ENCODE measurements at places on chromosomes 1 and 21. TPM values are rescaled to one million over a fixed set of nuclear protein-coding genes. Genes with fewer than 3 reads are reported as not detected.

PLA2G2F gene
- not detected for total RNA-seq

HSD3B1 gene
- total RNA-seq = not detected

DNA sequence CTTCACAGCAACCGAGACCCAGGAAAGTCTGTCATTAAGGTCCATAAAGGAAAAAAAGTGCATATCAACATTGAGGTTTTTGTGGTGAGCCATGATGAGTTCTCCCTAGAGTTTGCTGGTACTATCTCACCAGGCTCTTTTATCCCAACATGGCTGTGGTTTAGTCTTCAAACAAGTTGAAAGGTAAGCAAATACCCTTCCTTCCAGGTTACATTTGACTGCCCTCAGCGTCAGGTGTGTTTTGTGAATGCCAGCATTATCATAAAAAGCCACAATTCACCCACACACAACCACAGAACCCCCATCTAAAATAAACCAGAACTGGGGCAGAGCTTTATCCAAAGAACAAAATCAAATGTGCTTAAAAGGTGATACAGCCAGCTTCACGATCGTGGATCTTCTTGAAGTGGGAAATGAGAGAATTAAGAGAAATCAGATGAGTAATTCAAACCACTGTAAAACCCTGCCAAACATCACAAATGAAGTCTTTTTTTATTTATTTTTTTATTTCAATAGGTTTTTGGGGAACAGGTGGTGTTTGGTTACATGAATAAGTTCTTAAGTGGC is 64.7 kb downstream of the SETD4 start:
- no peaks in the 10 kb centered on the region for H3K36me3 ChIP-seq
- no peaks in the 10 kb centered on the region for H3K4me1 ChIP-seq
- no peaks in the 10 kb centered on the region for H3K27me3 ChIP-seq
- DNase-seq = no peak
- H3K4me3 ChIP-seq = no peak overlapping the region
- H3K27ac ChIP-seq = no peak overlapping the region

DNA sequence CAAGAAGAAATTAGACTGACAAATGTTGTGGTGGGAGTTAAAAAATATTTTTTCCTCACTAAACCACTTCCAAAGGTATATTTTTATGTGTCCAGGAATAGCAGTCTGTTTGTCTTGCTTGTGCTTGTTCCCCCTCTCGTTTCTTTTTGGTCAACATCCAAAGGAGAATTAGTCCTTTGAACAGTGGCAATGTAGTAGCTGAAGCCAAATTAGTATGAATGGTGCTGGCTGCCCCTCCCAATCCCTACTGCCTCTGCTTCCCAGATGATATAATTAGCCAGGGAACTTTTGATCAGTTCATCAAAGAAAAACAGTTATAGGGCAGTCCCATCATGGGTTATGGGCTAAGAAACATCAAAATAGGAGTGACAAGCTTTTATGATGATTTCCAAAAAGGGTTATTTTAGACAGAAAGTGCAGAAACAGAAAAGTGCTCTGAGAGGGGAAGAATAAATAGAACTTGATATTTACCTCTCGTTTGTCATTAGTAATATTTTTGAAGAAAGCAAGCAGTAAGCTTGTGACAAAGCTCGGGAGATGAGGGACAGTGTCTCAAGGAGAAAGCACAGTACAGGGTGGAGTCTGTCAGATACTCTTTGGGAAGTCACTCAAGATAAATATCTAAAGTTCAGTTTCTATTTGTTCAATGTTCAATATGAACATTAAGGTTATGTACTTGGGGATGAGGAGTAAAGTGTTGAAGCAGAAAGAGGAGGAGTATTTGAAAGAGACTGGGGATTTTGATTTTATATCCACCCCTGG is 239.1 kb downstream of the HLX start:
- no peak overlapping the region for H3K4me3 ChIP-seq
- no peak overlapping the region for H3K27ac ChIP-seq
- H3K36me3 ChIP-seq = no peaks in the 10 kb centered on the region

DNA sequence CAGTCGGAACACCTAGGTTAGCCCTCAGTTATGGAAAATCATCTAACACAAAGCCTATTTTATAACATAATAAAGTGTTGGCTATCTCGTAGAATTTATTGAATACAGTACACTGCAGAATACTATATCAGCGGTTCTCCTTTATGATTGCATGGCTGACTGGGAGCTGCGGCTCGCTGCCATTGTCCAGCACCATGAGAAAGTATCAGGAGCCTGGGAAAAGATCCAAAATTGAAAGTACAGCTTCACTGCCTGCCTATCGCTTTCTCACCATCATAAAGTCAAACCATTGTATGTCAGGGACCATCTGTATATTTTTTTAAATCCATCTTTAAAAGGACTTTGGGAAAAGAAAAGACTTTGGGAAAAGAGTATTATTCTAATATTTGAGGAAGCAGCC is 111.9 kb upstream of the RAVER2 start:
- H3K27me3 ChIP-seq = no peaks in the 10 kb centered on the region
- no peaks in the 10 kb centered on the region for H3K4me1 ChIP-seq
- H3K4me3 ChIP-seq = no peak overlapping the region
- DNase-seq = no peak
- H3K36me3 ChIP-seq = peaks cover 34% of the 10 kb centered on the region

DNA sequence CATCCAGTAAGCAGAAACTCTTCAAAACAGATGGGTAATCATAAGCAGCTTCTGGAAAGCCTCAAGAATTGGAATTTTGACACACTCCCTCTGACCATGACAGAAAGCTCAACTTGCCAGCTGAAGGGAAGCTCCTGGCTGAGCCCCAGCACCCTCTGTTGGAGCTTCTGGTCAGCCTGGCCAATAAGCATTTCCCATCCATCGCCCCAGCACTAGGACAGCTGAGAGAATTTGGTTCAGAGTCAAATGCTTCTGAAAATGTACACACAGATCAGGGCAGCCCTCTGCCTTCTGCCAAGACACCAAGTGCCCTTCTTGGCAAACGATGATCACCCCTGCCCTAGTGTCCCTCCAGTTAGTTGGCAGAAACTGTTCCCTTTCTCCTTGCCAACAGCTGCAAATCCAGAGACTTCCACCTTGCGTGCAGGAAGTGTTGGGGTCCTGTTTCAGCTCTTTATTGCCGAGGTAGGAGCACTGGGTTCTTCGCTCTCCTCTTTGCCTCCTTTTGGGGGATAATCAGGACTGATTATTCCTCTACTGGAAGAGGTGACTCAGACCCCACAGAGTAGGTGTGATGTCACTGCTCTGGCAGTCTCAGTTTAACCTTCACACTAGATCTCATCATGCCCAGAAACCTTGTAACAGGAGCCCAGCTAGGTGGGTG is 11.9 kb downstream of the PIGV start:
- H3K36me3 ChIP-seq = peaks cover 4% of the 10 kb centered on the region
- DNase-seq = no peak
- no peaks in the 10 kb centered on the region for H3K27me3 ChIP-seq
- H3K4me1 ChIP-seq = peaks cover 20% of the 10 kb centered on the region

PPFIA4 gene
- 1.7 TPM for total RNA-seq

HSPA6 gene
- total RNA-seq = 2.5 TPM

GRCh38 chr21:30625449-30626165 is 5.2 kb downstream of the KRTAP20-4 start:
- no peak overlapping the region for H3K4me3 ChIP-seq
- no peaks in the 10 kb centered on the region for H3K27me3 ChIP-seq
- no peak for DNase-seq
- H3K4me1 ChIP-seq = no peaks in the 10 kb centered on the region
- H3K27ac ChIP-seq = no peak overlapping the region

HMGCS2 gene
- total RNA-seq = not detected

DNA sequence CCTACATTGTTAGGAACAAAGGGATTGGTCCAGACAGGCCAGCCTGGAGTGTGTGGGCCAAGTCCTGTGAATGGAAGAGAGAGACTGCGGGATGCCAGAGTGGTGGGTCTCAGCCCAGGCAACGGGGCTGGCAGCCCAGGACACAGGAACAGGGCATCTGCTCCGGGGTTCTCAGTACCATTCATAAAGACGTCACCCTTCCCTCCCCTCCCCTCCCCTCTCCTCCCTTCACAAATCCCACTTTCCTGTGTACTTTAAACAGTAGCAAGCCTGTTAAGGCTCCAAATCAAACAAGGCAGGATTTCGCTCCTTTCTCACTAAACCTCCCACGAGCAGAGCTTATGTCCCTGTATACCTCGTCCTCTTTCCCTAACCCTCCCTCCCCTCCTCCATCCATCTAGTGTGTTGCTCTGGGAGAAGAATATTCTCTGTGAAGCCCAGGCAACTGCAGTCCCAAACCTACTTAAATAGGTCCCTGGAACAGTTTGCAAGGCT is 4.2 kb upstream of the PLXNA2 start:
- H3K4me1 ChIP-seq = peaks cover 24% of the 10 kb centered on the region
- H3K4me3 ChIP-seq = no peak overlapping the region
- no peak overlapping the region for H3K27ac ChIP-seq
- no peak for DNase-seq

DNA sequence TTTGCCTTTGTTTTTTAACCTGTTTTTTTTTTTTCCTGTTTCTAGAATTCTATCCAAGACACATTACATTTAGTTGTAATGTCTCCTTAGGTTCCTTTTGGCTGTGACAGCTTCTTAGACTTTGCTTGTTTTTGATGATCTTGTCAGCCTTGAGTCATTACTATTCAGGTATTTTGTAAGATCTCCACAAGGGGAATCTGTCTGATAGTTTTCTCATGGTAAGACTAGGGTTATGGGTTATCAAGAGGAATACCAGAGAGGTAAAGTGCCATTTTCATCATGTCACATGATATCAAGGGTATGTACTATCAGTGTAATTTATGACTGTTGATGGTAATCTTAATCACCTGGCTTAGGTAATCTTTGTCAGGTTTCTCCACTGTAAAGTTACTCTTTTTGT is 99.1 kb upstream of the GFI1 start:
- no peak for DNase-seq
- H3K36me3 ChIP-seq = no peaks in the 10 kb centered on the region
- H3K4me3 ChIP-seq = no peak overlapping the region
- H3K27ac ChIP-seq = no peak overlapping the region
- H3K4me1 ChIP-seq = no peaks in the 10 kb centered on the region

DNA sequence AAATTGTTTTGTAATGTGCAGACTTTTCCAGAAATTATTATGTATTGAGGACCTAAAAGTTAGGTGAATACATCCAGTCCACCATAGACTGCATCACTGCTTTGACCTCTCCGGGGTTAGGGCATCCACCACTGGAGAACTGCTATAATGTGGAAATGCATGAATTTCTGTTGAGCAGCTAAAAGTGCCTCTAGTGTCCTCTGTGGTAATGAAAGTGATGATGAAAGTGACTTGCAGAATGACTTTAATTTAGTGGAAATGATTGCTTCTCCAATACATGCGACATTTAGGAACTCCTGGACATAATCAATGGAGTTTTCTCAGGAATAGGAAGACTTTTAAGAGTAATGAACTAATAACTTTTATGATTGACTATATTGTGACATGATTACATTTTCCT is 170.8 kb downstream of the LBR start:
- H3K4me3 ChIP-seq = no peak overlapping the region
- H3K4me1 ChIP-seq = no peaks in the 10 kb centered on the region
- no peak for DNase-seq
- no peak overlapping the region for H3K27ac ChIP-seq

- no peaks in the 10 kb centered on the region for H3K27me3 ChIP-seq
- no peak for DNase-seq
- H3K27ac ChIP-seq = no peak overlapping the region
- no peak overlapping the region for H3K4me3 ChIP-seq
- no peaks in the 10 kb centered on the region for H3K36me3 ChIP-seq
These were observed 68.4 kb downstream of the USP24 start for GRCh38 chr1:55146781-55147180.

MLLT11 gene
- 0.38 TPM for total RNA-seq

C1orf185 gene
- total RNA-seq = not detected

- no peak for DNase-seq
- H3K27me3 ChIP-seq = no peaks in the 10 kb centered on the region
- H3K4me1 ChIP-seq = no peaks in the 10 kb centered on the region
- no peaks in the 10 kb centered on the region for H3K36me3 ChIP-seq
These were observed 17.5 kb downstream of the TAL1 start for GRCh38 chr1:47214549-47214948.

BTBD19 gene
- 0.68 TPM for total RNA-seq

GRCh38 chr1:79325705-79326104 is 319.2 kb upstream of the ADGRL4 start:
- no peak overlapping the region for H3K27ac ChIP-seq
- H3K36me3 ChIP-seq = no peaks in the 10 kb centered on the region
- no peak overlapping the region for H3K4me3 ChIP-seq
- H3K4me1 ChIP-seq = no peaks in the 10 kb centered on the region
- DNase-seq = no peak

CLK2 gene
- total RNA-seq = 23.5 TPM

SLC9A1 gene
- 14.9 TPM for total RNA-seq

DNA sequence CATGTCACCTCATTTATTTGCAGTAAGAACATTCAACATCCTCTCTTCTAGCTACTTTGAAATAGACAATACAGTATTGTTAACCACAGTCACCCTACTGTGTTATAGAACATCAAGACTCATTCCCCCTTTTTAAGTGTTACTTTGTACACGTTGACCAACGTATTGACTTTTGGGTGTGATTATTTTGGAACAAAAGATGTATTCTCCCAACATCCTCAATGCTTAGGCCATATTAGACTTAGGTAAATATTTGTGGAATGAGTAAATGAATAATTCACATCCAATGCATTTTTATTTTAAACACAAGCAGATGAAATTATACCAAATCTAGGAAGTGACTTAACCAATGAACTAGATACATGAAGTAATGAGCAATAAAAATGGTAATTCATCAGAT is 296.6 kb downstream of the CHRM3 start:
- H3K36me3 ChIP-seq = no peaks in the 10 kb centered on the region
- no peak for DNase-seq
- H3K27me3 ChIP-seq = no peaks in the 10 kb centered on the region
- no peaks in the 10 kb centered on the region for H3K4me1 ChIP-seq
- no peak overlapping the region for H3K27ac ChIP-seq

DNA sequence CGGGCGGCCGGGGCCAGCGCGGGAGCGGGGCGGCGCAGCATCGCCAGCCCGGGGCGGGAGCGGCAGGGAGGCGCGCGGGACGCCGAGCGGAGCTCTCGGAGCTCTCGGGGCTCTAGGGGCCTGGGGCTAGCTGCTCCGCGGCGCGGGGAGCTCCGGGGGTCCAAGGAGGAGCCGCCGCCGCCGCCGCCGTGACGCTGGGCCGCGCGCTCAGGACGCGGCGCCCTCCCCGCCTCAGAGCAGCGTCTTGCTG is 147 bp downstream of the CLSTN1 start:
- no peaks in the 10 kb centered on the region for H3K36me3 ChIP-seq
- H3K27ac ChIP-seq = peak overlapping the region; percentile 89
- peaks cover 74% of the 10 kb centered on the region for H3K4me1 ChIP-seq
- H3K4me3 ChIP-seq = peak overlapping the region; percentile 97

- H3K27ac ChIP-seq = no peak overlapping the region
- DNase-seq = no peak
- no peaks in the 10 kb centered on the region for H3K4me1 ChIP-seq
- no peaks in the 10 kb centered on the region for H3K36me3 ChIP-seq
These were observed 3.1 kb upstream of the CD1A start for GRCh38 chr1:158251163-158251562.
